Adrenal gland (tissue), 19 donors: ENCODE measurements at places on chromosomes 16 and 17. TPM values are rescaled to one million over a fixed set of nuclear protein-coding genes. Genes with fewer than 3 reads are reported as not detected.

GRCh38 chr16:10980813-10981212 is 36.4 kb downstream of the CLEC16A start:
- no peaks in the 10 kb centered on the region for H3K27me3 ChIP-seq
- DNase-seq = no peak
- no peak overlapping the region for H3K4me3 ChIP-seq
- H3K36me3 ChIP-seq = peaks cover 20% of the 10 kb centered on the region

- no peaks in the 10 kb centered on the region for H3K27me3 ChIP-seq
- peak; percentile 61 for DNase-seq
- peaks cover 10% of the 10 kb centered on the region for H3K4me1 ChIP-seq
- no peaks in the 10 kb centered on the region for H3K36me3 ChIP-seq
Observed at GRCh38 chr16:11996433-11997330, 20.1 kb downstream of the SNX29 start.

DNA sequence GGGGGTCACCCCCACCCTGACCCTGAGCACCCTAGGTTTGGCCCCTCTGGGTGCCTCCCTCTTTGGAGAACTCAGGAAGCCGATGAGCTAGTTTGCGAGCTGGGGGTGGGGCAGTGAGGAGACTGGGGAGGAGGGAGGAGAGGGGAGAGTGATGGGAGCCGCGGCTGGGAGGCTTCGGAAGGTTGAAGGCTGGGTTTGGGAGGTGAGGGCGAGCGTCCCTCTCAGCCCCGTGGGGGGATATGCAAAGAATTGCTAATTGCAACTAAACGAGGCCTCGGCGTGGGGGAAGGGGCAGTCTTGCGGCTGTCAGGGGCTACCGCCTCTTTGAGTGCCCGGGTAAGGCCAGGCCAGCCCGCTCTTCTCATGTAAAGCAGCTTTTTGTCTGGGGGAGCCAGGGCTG is 17.6 kb upstream of the FZD2 start:
- H3K27ac ChIP-seq = no peak overlapping the region
- H3K27me3 ChIP-seq = peaks cover 8% of the 10 kb centered on the region
- H3K4me3 ChIP-seq = no peak overlapping the region
- H3K4me1 ChIP-seq = peaks cover 5% of the 10 kb centered on the region

GRCh38 chr16:66154801-66155200 is 211.7 kb upstream of the CDH5 start:
- DNase-seq = no peak
- no peaks in the 10 kb centered on the region for H3K36me3 ChIP-seq
- no peak overlapping the region for H3K4me3 ChIP-seq
- no peak overlapping the region for H3K27ac ChIP-seq
- H3K4me1 ChIP-seq = peaks cover 8% of the 10 kb centered on the region

DNA sequence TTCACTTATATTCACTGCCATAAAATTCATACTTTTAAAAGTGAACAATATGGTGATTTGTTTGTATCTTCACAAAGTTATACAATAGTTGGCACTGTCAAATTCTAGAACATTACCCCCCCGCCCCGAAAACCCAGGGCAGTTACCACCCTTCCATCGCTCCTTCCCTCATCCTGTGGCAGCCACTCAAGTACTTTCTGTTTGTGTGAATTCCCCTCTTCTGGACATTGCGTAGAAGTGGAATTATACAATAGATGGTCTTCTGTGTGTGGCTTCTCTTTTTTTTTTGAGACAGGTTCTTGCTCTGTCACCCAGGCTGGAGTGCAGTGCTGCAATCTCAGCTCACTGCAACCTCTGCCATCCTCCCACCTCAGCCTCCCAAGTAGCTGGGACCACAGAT is 58.6 kb downstream of the SPECC1 start:
- no peak overlapping the region for H3K27ac ChIP-seq
- H3K27me3 ChIP-seq = no peaks in the 10 kb centered on the region
- H3K4me3 ChIP-seq = no peak overlapping the region

The CUEDC1 gene
- polyA plus RNA-seq = 40.1 TPM

DNA sequence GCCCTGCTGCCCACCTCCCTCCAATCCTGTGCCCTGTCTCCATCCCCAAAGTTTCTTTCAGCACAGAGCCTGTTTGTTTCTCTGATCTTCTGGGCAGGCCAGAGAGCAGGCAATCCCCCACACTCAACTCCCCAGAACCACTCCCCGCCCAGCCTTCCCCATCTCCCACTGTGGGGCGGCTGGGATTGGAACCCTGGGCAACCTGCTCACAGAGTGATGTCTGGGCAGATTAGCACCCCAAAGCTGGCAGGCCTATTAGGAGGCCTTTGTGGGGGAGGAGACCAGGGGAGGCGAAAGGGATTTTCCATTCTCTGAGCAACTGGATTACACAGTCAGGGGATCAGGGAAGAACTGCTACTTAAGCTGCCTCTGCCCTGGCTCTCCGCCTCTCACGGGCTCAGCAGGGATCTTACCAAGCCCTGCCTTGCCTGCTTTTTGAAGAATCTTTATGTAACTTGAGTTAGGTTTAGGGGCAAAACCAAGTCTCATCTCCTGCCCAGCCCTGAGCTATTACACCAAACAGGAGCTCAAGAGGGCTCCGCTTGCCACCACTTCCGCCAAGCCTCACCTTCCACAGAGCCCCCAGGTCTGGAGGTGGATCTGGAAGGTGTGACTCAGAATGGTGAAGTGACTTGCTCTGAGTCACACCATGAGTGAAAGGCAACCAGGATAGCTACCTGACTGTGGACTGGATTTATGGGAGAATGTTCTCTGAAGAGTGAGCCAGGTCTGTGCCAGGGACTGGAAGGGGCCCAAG is 16.0 kb upstream of the LHX1 start:
- no peaks in the 10 kb centered on the region for H3K4me1 ChIP-seq
- H3K36me3 ChIP-seq = no peaks in the 10 kb centered on the region
- no peak overlapping the region for H3K27ac ChIP-seq

GRCh38 chr16:85571813-85572619 is 41.1 kb upstream of the GSE1 start:
- H3K36me3 ChIP-seq = no peaks in the 10 kb centered on the region
- H3K27ac ChIP-seq = no peak overlapping the region
- no peaks in the 10 kb centered on the region for H3K27me3 ChIP-seq
- H3K4me3 ChIP-seq = no peak overlapping the region

DNA sequence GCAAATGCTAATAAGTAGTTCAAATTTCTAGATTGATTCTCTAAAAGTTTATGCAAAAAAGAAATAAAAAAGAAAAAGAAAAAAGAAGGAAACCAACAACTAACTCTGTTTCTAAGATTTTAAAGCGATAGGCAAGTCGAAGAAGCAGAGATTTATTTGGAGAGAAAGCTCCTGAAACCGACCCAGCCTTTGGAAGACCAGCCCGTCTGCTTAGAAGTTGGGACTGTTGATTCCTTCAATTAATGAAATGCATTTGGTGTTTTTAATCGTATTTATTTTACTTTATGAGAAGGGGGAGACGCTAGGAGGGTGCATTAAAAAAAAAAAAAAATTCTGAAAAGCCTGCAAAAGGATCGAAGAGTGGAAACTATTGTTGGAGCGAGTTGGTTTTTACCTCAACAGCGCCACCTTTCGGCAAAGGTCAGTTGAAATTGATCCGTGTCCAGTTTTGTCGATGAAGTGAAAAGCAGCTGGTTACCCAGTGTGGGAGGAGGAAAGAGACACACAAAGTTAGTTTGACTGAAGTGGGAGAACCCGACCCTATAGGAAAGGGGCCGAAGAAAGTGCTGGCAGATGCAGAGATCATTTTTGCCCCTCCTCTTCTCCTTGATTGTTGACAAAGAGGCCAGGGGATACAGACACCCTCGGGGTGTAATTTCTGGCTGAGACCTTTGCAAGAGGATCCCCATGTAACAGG is 1.5 kb upstream of the MAF start:
- H3K27me3 ChIP-seq = no peaks in the 10 kb centered on the region
- H3K36me3 ChIP-seq = no peaks in the 10 kb centered on the region
- H3K4me1 ChIP-seq = peaks cover 7% of the 10 kb centered on the region
- H3K4me3 ChIP-seq = peak overlapping the region; percentile 91
- DNase-seq = peak; percentile 83
- H3K27ac ChIP-seq = peak overlapping the region; percentile 96

- H3K27ac ChIP-seq = no peak overlapping the region
- H3K4me3 ChIP-seq = no peak overlapping the region
- no peaks in the 10 kb centered on the region for H3K4me1 ChIP-seq
- H3K36me3 ChIP-seq = no peaks in the 10 kb centered on the region
- no peaks in the 10 kb centered on the region for H3K27me3 ChIP-seq
- DNase-seq = no peak
Observed at GRCh38 chr17:66240630-66241029, 11.4 kb upstream of the APOH start.

GRCh38 chr17:34246881-34247280 is 8.2 kb upstream of the CCL2 start:
- H3K27me3 ChIP-seq = no peaks in the 10 kb centered on the region
- no peak for DNase-seq
- no peaks in the 10 kb centered on the region for H3K36me3 ChIP-seq
- no peak overlapping the region for H3K4me3 ChIP-seq

- H3K27ac ChIP-seq = no peak overlapping the region
- DNase-seq = no peak
- H3K36me3 ChIP-seq = no peaks in the 10 kb centered on the region
- no peaks in the 10 kb centered on the region for H3K4me1 ChIP-seq
- no peak overlapping the region for H3K4me3 ChIP-seq
Observed at GRCh38 chr17:55889271-55889670, 138.4 kb downstream of the PCTP start.

The TM4SF5 gene
- polyA plus RNA-seq = not detected

The CCL4 gene
- polyA plus RNA-seq = 5.2 TPM

- no peaks in the 10 kb centered on the region for H3K36me3 ChIP-seq
- no peak overlapping the region for H3K4me3 ChIP-seq
- DNase-seq = no peak
- no peaks in the 10 kb centered on the region for H3K27me3 ChIP-seq
- H3K27ac ChIP-seq = no peak overlapping the region
- no peaks in the 10 kb centered on the region for H3K4me1 ChIP-seq
Observed at GRCh38 chr16:29650771-29651170, 12.3 kb upstream of the SPN start.

The KARS1 gene
- 156 TPM for polyA plus RNA-seq

DNA sequence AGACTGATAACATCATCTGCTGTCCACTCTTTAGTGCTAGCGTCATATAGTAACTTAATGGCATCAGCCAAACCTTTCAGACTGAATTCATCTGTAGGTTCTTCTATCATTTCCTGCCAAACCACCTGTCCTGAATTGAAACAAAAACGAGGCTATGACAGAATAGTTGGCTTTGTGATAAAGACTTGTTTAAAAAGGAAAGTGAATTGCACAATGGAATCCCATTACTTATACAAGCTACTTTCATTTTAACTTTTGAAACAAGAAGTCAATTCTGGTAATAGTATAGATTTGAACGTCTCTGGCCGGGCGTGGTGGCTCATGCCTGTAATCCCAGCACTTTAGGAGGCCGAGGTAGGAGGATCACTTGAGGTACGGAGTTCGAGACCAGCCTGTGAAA is 18.2 kb downstream of the LASP1NB start:
- H3K27ac ChIP-seq = no peak overlapping the region
- H3K4me3 ChIP-seq = no peak overlapping the region

GRCh38 chr16:80511824-80512592 is 28.8 kb upstream of the DYNLRB2 start:
- H3K4me1 ChIP-seq = no peaks in the 10 kb centered on the region
- DNase-seq = no peak
- no peak overlapping the region for H3K27ac ChIP-seq
